Body of pancreas (tissue), 4 donors: ENCODE measurements at places on chromosomes 7 and 10.
A peak's percentile ranks its signal among the peaks of the same experiment; 100 is the strongest.

DNA sequence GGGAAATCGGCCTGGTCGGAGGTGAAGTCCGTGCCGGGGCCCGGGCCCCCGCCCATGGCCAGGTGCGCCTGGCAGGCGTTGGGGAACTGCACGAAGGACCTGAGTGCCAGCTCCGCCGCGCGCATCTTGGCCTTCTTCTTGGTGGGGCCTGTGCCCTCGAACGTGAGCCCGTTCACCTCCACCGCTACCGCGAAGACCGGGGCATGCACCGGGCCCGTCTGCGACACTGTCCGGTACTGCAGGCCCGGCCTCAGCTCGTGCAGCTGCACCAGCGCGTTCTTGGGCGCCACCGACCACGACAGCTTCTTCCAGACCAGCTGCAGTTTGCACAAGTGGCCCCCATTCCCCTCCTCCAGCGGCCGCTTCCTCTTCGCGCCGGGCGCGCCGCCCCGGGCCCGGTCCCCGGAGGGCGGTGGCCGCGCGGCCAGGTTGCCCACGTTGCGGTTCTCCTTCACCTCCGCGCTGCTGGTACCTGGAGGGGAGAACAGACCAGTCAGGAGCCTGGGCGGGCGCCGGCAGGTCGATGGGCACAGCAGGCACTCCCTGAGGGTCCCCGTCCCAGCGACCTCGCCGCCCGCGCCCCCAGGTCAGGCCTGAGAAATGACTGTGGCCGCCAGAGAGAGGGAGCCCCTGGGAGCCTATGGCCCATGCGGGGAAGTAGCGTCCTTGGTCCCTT, 307.4 kb downstream of the WDR37 start:
- no peak for DNase-seq

- no peak for DNase-seq
Observed at GRCh38 chr10:71939861-71940474, 24.2 kb upstream of the CHST3 start.

DNA sequence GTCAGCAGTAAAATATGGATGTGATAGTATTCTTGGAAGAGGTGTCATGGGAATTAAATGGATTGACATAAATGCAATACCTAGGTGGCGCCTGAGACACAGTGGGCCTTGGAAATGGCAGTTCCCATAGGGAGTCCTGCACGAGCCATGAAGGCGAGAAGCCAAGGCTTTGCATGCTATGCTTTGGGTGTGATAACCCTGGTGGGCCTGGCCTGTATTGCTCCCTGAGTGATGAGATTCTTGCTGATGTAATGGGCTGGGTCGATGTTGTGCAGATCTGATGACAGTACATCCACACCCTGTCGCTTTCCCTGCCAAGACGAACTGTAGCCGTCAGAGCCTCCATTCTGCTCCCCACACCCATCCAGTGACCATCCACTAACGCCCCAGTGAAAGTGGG, 46.4 kb downstream of the CREB5 start:
- no peak for DNase-seq

DNA sequence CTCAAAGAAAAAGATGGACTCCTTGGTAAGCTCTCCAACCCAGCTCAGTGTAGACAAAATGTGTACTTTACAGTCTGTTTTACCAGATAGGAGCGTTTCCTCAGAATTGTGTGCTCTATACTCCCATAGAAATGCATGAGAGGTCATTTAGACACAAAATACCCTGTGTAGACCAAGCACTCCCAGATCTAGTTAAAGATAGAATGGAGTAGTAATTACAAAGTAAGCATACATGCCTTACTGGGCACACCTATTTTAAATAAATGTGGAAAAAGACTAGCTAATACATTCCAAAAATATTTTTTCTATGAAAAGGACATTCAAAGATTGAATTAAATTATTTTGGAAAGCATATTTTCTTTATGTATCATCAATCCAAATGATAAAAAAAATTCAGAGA, 271.9 kb upstream of the DGKB start:
- DNase-seq: no peak

DNA sequence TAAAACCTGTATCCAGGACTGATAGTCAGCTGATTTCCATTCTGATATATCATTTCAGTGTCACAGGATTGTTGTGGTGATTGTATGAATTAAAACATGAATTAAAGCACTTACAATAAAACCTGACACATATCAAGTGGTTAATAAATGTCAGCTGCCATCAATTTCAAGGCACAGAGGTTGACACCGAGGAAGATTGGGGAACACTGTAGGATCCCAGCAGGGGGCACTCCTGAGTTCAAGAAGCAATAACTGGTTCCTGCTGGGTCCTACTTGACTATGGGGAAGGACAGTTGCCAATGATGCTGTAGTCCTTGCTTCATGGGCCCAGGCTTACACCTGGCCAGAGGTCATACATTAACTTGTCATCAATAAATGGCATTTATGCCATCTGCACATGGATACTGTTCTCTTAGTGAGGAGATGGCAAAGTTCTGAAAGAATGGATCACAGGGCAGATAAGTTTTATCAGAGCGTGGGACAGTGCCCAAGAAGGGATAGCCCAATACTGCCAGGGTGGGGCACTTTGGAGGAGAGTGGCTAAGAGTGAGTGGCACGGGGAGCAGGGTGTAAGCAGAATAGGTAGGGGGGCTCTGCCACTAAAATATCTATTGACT, 24.1 kb downstream of the FZD1 start:
- DNase-seq: peak; percentile 73

GRCh38 chr10:33334805-33335550, 511 bp upstream of the NRP1 start:
- DNase-seq: peak; percentile 68

- no peak for DNase-seq
Observed at GRCh38 chr10:128022261-128023196, 103.7 kb downstream of the MKI67 start.

GRCh38 chr10:34584164-34584563, 230.9 kb downstream of the PARD3 start:
- no peak for DNase-seq

DNA sequence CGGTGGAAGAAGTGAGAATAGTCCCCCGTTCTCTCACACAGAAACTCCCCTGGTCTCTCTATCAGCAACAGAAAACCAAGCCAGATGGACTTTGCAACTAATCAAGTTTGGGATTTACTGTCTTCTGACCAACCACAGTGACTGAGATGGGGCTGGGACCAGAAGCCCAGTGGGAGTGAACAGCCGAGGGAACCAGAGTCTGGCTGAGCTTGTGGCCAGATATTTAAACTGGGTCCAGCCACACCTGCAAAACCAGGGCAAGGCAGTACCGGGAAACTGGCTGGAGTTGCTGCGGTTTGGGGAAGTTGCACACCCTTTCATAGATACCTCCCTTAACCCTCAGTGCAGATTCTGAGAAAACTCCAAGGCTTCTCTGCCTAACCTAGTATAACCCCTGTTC, 6.0 kb downstream of the GSTK1 start:
- no peak for DNase-seq

DNA sequence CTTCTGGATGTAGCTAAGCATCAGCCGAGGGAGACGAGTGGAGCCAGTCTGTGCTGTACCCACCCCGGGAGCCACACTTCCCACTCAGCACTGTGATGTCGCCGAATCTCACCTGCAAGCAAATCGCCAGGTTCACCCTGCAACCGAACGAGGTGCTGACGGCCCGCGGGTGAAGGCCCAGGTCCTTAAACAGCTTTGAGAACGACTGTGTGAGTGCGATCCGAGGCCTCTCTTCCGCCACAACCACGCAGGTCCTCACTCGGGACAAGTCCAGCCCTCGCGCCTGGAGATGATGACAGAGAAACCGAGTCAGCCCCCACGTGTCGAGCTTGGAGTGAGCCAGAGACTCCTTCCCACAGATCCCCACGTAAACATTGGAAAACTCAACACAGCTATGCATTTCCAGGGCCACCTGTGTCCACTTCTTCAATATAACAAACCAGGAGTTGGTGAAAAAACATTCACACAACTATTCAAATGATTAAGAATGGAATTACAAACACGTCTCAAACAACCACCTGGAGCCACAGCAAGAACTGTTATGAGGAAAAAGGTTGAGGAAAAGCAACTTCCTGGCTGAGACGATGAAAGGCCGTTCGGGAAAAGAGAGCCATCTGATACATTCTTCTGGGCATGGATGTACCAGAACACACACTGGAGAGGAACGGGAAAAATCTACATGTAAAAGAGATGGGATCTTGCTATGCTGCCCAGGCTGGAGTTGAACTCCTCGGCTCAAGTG, 191.8 kb downstream of the ZMYND11 start:
- DNase-seq: no peak

DNA sequence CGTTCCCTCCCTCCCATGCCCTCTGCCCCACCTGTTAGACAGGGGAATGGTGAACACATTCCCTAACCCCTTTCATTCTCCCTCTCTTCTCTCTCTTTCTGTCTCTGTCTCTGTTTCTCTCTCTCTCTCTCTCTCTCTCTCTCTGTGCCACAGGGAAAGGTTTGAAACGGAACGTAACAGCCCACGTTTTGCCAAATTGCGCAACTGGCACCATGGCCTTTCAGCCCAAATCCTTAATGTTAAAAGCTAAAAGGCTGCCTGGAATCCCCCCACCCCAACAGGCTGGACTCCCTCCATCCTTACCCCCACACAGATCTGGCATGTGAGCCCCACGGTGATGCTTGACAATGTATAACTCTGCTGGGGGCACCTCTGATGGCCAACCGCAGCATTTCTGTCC, 30.8 kb downstream of the LDB3 start:
- DNase-seq: no peak

DNA sequence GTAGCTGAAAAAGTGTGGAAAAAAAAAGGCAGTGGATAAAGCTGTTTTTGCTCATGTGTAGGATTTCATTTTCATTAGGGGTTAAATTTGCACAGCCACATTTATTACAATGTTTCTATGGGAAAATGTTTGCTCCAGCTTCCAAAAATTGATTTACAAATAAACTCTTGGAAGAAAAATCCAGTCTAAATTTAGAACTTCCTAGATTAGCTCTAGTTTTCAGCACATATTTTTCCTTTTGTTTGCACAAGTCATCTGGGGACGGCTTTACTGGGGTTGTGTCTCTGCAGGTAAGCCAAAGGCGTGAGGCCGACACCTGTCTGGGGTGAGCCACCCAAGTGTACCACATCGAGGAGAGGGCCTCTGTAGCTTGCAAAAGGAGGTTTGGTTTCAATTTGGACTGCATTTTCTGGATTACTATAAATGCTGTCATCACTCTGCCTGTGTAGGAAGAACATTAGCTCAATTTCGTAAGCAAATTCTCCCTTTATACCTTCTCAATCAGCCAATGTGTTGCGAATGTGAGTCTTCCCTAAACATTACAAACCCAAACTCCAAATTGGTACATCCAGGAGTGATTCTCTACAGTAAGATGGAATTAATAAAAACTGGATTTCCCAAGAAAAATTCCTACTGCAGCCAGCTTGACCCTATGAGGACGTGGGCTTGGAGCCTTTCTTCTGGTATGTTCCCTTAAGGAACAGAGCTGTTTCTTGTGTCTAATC, 89.5 kb upstream of the ZNF438 start:
- DNase-seq: no peak

DNA sequence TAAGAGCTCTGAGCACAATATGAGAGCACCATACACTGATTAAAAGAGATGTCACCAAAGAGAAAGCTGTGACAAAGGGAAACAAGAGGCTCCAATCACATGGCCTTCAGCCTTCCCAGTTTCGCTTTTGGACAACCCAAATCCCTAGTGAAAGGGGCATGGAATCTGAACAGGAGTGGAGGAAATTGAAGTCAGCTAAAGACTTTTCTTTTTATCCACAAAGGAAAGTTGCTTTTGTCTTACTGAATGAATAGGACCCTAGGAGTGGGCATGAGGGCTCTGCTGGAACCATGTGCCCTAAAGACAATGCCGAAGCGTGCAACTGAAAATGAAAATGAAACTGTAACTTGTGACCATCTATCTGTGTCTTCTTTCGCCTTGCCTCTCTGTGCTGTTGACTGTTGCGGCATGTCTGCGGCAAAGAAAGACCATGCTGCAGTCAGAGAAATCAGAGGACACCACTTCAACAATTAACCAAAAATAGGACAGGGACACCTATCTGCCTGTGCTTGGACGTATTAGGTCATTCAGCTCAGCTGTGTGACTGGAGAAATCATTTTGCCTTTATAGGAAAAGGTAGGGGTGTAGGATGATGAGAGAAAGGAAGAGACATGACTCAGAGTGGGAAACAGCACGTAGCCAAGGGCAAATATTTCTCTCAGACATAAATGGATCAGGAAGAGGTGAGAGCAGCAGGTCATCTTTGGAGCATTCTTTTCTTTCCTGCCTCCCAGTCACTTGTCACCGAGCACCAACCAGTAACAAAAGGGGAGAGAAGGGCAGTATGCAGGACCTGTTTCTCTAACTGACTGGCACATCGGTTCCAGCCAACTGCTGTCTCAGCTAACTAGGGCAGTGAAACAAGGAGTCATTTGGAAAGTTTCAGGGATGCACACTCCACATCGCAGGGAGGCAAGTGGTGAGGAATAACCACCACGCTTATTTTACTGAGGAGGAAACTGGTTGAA, 12.3 kb downstream of the CAV2 start:
- no peak for DNase-seq

DNA sequence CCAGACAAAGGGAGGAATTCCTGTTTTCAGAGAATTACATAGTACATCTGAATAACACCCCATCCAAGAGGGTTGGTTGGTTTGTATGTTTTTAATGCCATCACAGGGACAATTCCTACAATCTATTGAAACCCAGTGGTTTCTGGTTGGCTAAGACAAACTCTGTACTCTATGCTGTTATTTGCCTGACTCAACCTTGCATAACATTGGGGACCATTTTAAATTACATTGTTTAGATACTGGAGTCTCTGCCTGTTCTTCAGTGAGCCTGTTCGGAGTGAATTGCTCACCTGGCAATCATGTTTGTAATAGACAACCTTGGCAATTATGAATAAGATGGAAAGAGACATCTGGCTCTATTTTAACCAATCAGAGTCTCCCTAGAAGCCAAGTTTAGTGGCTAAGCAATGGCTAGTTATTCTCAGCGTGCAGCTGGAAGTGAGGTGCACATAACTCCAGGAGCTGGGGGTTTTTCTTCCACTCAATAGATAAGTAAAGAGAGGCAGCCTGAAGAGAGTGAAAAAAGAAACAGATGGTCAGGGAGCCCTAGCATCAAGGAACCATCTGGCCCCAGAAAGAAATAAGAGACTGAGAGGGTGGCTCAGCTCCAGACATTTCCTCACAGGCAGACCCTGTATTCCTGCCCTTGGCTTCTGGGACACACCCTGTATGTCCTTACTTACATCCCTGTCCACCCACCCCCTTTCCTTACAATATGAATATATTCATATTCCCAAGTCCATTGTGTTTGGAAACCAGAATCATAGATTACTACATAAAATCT, 21.2 kb upstream of the SLC35G1 start:
- DNase-seq: no peak

- DNase-seq: no peak
Observed at GRCh38 chr10:113061054-113061430, 111.0 kb downstream of the TCF7L2 start.

DNA sequence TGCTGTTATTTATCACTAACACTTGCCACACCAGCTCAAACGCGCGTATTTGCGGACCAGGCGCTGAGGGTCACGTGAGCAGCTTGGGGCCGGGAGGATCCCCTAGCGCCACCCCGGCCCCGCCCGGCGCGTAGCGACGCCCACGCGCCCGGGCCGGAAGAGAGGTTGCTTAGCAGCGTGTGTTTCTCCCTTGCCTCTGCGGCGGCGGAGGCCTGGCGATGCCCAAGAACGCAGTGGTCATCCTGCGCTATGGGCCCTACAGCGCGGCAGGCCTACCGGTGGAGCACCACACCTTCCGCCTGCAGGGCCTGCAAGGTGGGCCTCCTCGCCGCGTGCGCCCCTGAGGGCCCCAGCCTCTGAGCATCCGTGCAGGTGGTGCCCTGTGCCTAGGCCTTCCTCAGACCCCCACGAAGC, at the start of gene C10orf53:
Gene C10orf53, plus strand, starts transcription at position 172 of the 414 bp plus-strand sequence. Its CDS starts 47 bp downstream, at position 219.
- DNase-seq: peak; percentile 45
